H7 (cell line): ENCODE measurements at places on chromosomes 3 and 15. TPM values are rescaled to one million over a fixed set of nuclear protein-coding genes. Genes with fewer than 3 reads are reported as not detected.

- DNase-seq, result no peak
Observed at GRCh38 chr15:94265009-94265408, 33.6 kb downstream of the MCTP2 start.

DNA sequence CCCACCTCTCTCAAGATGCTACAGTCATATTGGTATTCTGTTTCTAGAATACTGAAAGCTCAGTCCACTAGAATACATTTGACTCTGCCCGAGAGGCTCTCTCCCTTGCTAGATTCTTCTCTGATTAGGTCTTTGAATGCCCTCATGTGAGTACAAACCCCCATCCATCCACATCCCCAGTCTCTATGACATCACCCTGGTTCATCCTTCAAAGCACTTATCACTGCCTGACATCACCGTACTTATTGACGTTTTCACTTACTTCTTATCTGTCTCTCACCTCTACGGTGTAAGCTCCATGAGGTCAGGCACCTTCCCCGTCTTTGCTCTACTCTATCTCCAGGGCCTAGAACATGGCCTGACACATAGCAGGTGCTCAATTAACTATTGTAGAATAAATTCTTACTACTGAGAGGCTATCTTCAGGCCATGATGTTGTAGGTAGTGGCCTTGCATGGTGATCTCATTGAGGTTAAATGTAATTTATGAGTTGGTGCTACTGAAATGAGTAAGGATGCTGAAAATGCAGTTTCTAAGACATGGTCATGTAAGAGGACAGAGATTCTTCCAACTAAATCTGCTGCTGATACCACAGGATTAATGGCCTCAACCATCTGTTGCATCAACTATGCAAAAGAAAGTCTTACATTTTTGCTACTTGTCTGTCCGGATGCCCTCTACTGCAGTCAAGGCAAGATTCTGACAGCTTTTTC lies 26.8 kb downstream of the EOGT start:
- no peak for DNase-seq

Gene TTC23
- 21.2 and 30.7 TPM in 2 replicates for total RNA-seq

GRCh38 chr3:4033296-4033695 lies 234.1 kb downstream of the LRRN1 start:
- DNase-seq, result no peak

DNA sequence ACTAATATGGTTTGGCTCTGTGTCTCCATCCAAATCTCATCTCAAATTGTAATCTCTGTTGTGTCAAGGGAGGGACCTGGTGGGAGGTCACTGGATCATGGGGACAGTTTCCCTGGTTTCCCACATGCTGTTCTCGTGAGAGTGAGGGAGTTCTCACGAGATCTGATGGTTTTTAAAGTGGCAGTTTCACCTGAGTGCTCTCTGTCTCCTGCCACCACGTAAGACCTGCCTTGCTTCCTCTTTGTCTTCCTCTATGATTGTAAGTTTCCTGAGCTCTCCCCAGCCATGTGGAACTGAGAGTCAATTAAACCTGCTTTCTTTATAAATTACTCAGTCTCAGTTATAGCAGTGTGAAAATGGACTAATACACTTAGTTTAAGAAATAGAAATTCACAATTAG lies 228.9 kb downstream of the CD47 start:
- no peak for DNase-seq

DNA sequence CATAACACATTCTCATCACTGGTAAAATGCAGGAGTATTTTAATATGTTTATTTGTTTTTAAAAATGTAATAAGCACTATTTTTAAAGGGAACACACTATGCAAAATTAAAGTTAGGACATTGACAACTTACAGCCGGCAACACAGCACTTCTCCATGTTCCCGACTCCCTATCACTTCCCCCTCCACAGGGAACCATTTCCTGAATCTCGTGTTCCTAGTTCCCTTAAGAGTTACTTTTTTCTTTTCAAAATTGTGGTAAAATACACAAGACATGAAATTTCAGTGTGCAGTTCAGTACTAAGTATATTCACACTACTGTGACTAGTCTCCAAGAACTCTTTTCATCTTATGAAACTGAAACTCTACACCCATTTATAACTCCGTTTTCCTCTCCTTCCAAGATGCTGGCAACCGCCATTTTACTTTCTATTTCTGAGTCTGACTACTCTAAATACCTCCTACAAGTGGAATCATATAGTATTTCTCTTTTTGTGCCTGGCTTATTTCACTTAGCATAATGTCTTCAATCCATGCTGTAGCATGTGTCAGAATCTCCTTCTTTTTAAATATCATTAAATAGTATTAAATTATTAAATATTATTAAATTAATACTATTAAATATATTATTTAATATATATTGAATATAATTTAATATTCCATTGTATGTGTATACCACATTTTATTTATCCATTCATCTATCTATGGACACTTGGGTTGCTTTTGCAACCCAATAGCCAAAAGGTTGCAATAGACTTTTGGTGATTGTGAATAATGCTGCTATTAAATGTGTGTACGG lies 25.9 kb upstream of the UBE2Q2 start:
- DNase-seq, result no peak

Gene MRAS
- 24.4 and 32.0 TPM in 2 replicates for total RNA-seq

GRCh38 chr3:105527535-105527934 lies 160.8 kb downstream of the ALCAM start:
- DNase-seq, result no peak
